Esophagus squamous epithelium (tissue), 5 donors: ENCODE measurements at places on chromosomes 4 and X. TPM values are rescaled to one million over a fixed set of nuclear protein-coding genes. Genes with fewer than 3 reads are reported as not detected.

DOK7 gene
- total RNA-seq, result 0.45 TPM

- H3K27me3 ChIP-seq, result no peaks in the 10 kb centered on the region
- no peak overlapping the region for H3K27ac ChIP-seq
- H3K4me3 ChIP-seq, result no peak overlapping the region
- H3K36me3 ChIP-seq, result no peaks in the 10 kb centered on the region
- no peaks in the 10 kb centered on the region for H3K4me1 ChIP-seq
These were observed 157.3 kb upstream of the TET2 start for GRCh38 chr4:104989371-104989770.

DNA sequence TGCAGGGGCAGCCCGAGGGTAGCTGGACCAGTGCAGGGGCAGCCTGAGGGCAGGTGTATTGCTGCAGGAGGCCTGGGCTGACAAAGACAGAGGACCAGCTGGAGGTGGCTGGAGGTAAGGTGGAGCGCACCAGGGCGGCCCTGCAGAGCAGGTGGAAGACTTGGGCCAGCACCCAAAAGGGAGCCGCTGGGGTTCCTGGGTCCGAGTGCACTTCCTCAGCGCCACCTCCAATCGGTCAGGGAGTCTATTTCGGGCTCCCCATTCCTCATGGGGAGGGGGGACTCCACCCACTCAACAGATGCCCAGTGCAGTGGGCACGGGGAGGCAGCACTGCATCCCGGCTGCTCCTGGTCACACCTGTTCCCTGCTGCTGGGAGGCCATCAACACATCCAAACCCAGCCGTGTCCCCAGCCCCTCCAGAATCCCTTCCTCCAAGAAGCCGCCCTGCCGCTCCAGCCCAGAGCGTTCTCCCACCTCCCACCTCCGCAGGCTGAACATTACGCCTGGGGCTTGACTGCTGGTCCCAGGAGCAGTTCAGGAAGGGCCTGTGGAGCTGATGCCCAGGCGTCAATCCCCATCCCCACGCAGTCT lies 1.5 kb downstream of the LRPAP1 start:
- no peaks in the 10 kb centered on the region for H3K27me3 ChIP-seq
- H3K4me1 ChIP-seq, result peaks cover 27% of the 10 kb centered on the region
- DNase-seq, result no peak
- peak overlapping the region; percentile 79 for H3K4me3 ChIP-seq

- DNase-seq, result no peak
- H3K27ac ChIP-seq, result no peak overlapping the region
- no peaks in the 10 kb centered on the region for H3K36me3 ChIP-seq
- H3K4me1 ChIP-seq, result no peaks in the 10 kb centered on the region
- no peak overlapping the region for H3K4me3 ChIP-seq
These were observed 37.2 kb upstream of the USP9X start for GRCh38 chrX:41047878-41048534.

DNA sequence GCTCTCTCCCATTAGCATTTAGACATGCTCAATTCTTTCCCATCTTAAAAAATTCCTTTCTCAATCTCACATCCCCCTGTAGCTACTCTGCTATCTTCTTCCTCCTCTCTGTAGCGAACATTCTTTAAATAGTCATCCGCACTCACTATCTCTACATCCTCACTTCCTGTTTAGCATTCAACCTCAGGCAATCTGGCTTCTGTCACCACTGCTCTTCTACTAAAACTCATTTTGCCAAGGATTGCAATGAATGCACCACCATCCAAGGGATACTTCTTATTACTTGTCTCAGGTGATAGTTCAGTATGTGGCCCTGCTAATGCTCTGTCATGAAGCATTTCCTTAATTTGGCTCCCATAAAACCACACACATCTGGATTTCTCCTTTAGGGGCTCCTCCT lies 10.9 kb upstream of the TET2 start:
- no peak overlapping the region for H3K4me3 ChIP-seq
- no peaks in the 10 kb centered on the region for H3K36me3 ChIP-seq
- H3K4me1 ChIP-seq, result no peaks in the 10 kb centered on the region
- no peak overlapping the region for H3K27ac ChIP-seq
- no peaks in the 10 kb centered on the region for H3K27me3 ChIP-seq

DNA sequence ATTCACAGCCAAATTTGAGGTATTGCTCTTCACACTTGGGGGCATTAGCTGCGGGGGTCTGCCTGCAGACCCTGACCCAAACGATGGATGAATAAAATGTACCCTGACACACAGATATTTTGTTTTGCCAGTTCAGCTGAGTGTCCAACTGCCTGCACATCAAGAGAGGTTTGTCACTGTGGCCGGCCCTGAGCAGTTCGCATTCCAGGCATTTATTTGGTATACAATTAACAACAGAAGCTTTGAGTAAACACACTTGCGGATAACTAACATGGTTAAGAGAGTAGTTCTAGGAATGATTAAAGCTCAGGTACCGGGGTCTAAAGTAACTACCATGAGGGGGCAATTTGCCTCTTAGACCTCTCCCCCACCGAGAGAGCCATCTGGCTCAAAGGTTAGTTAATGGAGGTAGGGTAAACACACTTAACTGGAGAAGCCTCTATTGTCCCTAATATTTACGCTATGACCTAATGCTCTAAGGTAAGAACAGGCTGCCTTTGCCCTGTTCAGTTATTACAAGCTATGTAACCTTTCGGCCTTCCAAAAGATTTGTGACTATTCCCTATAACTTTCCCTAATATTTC lies 162.0 kb downstream of the SNCA start:
- no peak overlapping the region for H3K4me3 ChIP-seq
- H3K27ac ChIP-seq, result no peak overlapping the region
- DNase-seq, result no peak
- H3K36me3 ChIP-seq, result no peaks in the 10 kb centered on the region
- no peaks in the 10 kb centered on the region for H3K4me1 ChIP-seq
- no peaks in the 10 kb centered on the region for H3K27me3 ChIP-seq

GRCh38 chrX:139423186-139423585 lies 107.4 kb upstream of the F9 start:
- no peaks in the 10 kb centered on the region for H3K27me3 ChIP-seq
- no peak for DNase-seq
- no peaks in the 10 kb centered on the region for H3K36me3 ChIP-seq

DNA sequence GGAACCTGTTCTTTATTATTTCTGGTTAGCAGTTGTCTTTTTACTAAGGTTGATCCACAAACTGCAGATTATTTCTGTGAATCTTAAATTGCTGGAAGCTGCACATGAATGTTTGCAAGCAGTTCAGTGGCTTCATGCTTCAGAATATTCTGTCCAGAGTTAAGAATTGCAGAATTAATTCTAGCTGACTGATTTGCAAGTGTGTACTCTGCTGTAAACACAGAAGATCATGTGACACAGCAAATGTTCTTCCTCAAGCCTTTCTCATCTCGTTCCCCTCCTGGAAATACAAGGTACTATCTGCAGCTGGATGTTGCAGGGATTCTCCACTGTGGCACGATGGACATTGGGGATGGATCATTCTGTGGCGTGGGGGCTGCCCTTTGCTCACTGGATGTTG lies 16.8 kb upstream of the CLTRN start:
- peaks cover 5% of the 10 kb centered on the region for H3K4me1 ChIP-seq
- no peaks in the 10 kb centered on the region for H3K36me3 ChIP-seq
- no peak for DNase-seq
- H3K4me3 ChIP-seq, result no peak overlapping the region
- no peaks in the 10 kb centered on the region for H3K27me3 ChIP-seq
- H3K27ac ChIP-seq, result no peak overlapping the region
